Endothelial cell (in vitro differentiated cells): ENCODE measurements at places on chromosomes 13 and 19. TPM values are rescaled to one million over a fixed set of nuclear protein-coding genes. Genes with fewer than 3 reads are reported as not detected.

GRCh38 chr13:89066868-89067466, 1395.8 kb downstream of the SLITRK5 start:
- H3K36me3 ChIP-seq = no peaks in the 10 kb centered on the region
- peak; percentile 56 for DNase-seq
- H3K27ac ChIP-seq = no peak overlapping the region
- H3K4me1 ChIP-seq = no peaks in the 10 kb centered on the region

The SGCG gene
- 0.59 TPM for total RNA-seq

The RSPH6A gene
- total RNA-seq = 0.28 TPM

GRCh38 chr13:90448466-90449037, 898.9 kb upstream of the MIR17HG start:
- H3K4me3 ChIP-seq = no peak overlapping the region
- no peak overlapping the region for H3K27ac ChIP-seq
- no peaks in the 10 kb centered on the region for H3K36me3 ChIP-seq

- no peak for DNase-seq
- peaks cover 10% of the 10 kb centered on the region for H3K4me1 ChIP-seq
- H3K4me3 ChIP-seq = no peak overlapping the region
- H3K27ac ChIP-seq = no peak overlapping the region
- H3K36me3 ChIP-seq = peaks cover 11% of the 10 kb centered on the region
- H3K27me3 ChIP-seq = peaks cover 5% of the 10 kb centered on the region
These were observed 10.1 kb downstream of the FAM98C start for GRCh38 chr19:38412961-38413360.

DNA sequence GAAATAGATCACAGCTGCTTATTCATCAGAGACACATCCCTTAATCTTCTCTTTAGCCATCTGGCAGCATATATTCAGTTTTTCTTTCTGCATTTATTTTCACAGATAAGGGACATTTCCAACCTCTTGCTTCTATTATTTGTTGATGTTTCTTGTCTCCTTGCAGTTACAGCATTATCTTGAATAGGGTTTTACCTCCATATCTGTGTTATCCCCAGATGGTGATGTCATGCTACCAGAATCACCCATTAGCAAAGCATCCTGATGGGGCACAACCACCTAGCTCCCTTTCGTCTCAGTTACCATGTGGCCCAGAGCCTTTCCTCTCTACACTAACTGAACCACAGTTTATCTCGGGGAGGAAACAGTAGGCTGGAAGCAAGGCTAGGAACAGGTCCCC, 483.9 kb downstream of the FOXO1 start:
- H3K4me3 ChIP-seq = no peak overlapping the region
- DNase-seq = no peak
- H3K27me3 ChIP-seq = no peaks in the 10 kb centered on the region
- no peaks in the 10 kb centered on the region for H3K36me3 ChIP-seq
- no peak overlapping the region for H3K27ac ChIP-seq

DNA sequence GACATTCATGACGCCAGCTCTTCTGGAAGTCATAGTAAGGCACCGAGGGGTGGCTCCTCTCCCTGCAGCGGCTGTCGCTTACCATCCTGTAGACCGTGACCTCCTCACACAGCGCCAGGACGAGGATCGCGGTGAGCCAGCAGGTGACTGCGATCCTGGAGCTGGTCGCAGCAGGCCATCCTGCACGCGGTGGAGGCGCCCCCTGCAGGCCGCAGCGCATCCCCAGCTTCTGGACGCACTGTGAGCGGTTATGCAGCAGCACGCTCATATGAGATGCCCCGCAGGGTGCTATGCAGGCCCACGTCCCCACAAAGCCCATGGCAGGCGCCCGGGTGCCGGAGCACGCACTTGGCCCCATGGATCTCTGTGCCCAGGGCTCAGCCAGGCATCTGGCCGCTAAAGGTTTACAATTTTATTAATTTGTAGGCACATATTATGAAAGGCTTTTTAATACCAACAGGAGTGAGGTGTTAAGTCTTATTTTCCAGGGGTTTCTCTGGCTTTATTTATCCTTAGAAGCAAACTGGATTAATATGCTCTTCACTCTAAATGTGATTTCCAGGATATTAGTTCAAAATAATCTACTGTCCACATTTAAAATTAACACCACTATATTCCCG, 35.6 kb upstream of the PSPC1 start:
- H3K36me3 ChIP-seq = peaks cover 15% of the 10 kb centered on the region
- no peak overlapping the region for H3K27ac ChIP-seq
- no peak overlapping the region for H3K4me3 ChIP-seq
- no peaks in the 10 kb centered on the region for H3K4me1 ChIP-seq
- DNase-seq = peak; percentile 89

The TUBB4A gene
- 0.21 TPM for total RNA-seq

The CARM1 gene
- total RNA-seq = 63.2 TPM

DNA sequence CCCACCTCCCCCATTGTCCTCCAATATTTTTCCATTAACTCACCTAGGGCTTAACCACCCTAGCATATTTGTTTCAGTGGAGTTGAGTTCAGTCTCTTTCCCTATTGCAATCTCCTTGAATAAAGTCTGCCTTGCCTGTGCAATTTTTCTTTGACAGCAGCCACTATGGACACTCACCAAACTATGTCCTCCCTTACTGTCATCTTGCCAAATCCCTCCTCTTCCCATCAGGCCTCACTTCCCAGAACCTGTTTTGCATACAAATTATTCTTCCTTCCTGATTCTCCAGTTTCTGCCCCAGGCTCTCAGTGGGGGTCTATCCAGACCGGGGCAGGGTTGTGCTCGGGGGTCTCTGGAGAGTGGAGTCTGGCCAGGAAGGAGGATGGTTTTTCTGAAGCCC, 2.2 kb upstream of the LYPD5 start:
- H3K27me3 ChIP-seq = peaks cover 8% of the 10 kb centered on the region
- H3K4me3 ChIP-seq = no peak overlapping the region
- H3K36me3 ChIP-seq = no peaks in the 10 kb centered on the region
- no peak overlapping the region for H3K27ac ChIP-seq
- no peak for DNase-seq

DNA sequence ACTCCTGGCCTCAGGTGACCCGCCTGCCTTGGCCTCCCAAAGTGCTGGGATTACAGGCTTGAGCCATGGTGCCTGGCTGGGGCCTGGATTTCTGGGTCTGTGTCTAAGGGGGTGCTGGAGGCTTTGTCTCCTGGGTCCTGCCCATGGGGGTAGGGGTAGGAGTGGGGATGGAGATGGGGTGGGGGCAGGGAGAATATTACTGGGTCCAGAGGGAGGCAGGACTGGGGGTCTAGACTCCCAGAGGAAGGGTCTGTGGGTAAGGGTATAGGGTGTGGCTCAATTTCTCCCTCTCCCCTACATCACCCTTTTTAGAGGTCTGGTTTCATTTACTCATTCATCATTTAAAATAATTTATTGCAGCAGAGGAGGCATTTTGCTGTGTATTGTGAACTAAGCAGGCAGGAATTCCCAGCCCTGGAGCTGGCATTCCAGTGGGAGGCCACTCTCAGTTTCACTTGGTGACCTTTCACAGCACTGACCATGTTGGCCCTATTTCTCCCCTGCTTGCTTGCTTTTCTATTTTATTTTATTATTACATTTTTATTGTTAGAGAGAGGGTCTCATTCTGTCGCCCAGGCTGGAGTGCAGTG, 810 bp upstream of the NFKBID start:
- DNase-seq = no peak
- no peak overlapping the region for H3K27ac ChIP-seq
- H3K4me3 ChIP-seq = peak overlapping the region; percentile 79
- no peaks in the 10 kb centered on the region for H3K36me3 ChIP-seq

DNA sequence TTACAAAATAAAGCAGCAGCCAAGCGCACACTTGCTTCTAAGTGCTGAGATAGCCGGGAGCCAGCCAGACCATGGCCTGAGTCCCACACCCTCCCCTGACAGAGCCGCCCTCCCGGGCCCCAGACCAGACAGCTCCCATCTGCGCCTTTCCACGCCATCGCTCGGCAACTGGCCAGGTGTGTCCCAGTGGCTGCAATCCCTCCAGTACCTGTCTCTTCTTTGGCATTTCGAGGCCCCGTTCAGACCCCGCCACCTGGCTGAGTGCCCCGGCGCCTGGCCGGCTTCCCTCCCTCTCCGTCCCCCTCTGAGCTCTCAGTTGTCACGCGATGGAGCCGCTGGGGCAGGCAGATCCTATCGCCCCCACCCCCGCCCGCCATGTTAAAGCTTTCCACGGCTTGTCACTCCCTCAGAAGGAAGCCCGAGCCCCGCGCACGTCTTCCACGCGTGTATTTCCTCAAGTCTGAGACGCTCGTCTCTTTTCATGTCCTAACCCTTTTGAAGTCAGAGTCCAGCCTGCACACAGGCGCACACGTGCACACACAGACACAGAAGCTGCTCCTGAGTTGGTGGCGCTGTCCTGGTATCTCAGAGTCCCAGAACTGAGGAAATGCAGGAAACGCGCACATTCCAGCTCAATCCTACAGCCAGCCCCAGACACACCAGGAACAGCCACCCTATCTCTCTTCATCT, 7.9 kb downstream of the MLLT1 start:
- no peak for DNase-seq
- H3K27me3 ChIP-seq = peaks cover 14% of the 10 kb centered on the region
- peaks cover 42% of the 10 kb centered on the region for H3K4me1 ChIP-seq
- H3K27ac ChIP-seq = peak overlapping the region; percentile 40

The DCT gene
- not detected for total RNA-seq

- H3K4me3 ChIP-seq = no peak overlapping the region
- peaks cover 33% of the 10 kb centered on the region for H3K4me1 ChIP-seq
- H3K36me3 ChIP-seq = no peaks in the 10 kb centered on the region
- H3K27ac ChIP-seq = no peak overlapping the region
These were observed 17.0 kb downstream of the SLC7A1 start for GRCh38 chr13:29578300-29579085.

DNA sequence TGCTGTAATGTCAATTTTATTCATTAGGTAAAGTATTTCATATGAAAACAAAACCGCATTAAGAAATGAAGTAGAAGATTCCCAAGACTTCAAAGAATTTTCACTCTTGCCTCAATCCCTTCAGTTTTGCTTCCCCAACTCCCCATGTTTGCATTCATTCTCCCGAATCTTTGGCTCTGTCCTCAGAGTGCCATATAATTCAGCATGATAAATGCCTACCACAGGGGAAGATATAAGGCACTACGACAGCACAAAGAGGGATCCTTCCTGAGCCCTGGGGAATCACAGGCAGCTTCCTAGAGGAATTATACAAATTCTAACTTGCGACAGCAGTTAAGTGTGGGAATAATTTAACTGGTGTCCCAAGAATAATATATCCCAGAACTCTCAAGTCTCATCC, 68.5 kb downstream of the TSC22D1 start:
- H3K4me3 ChIP-seq = no peak overlapping the region
- no peak for DNase-seq
- H3K27ac ChIP-seq = no peak overlapping the region
- no peaks in the 10 kb centered on the region for H3K36me3 ChIP-seq

DNA sequence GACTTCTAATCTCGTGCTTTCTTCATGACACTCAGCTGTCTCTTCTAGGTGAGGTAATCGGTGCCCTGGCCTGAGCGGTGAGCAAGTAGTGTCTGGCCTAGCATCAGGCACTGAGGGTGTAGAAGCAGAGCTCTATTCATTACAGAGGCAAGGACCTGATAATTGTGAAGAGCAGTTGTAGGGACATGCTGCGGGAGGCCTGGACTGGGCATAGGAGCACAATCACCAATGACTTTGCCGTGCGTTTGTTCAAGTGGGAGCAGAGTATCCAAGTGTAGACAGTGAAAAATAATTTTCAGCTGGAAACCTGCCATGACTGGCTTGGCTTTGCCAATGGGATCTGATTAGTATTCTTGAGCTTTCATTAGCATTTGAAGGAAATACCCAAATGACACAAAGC, 32.1 kb upstream of the DCLK1 start:
- no peak overlapping the region for H3K4me3 ChIP-seq
- H3K27me3 ChIP-seq = peaks cover 1% of the 10 kb centered on the region
- no peak for DNase-seq
- H3K36me3 ChIP-seq = no peaks in the 10 kb centered on the region
- no peaks in the 10 kb centered on the region for H3K4me1 ChIP-seq

The GNG7 gene
- total RNA-seq = 7.7 TPM

DNA sequence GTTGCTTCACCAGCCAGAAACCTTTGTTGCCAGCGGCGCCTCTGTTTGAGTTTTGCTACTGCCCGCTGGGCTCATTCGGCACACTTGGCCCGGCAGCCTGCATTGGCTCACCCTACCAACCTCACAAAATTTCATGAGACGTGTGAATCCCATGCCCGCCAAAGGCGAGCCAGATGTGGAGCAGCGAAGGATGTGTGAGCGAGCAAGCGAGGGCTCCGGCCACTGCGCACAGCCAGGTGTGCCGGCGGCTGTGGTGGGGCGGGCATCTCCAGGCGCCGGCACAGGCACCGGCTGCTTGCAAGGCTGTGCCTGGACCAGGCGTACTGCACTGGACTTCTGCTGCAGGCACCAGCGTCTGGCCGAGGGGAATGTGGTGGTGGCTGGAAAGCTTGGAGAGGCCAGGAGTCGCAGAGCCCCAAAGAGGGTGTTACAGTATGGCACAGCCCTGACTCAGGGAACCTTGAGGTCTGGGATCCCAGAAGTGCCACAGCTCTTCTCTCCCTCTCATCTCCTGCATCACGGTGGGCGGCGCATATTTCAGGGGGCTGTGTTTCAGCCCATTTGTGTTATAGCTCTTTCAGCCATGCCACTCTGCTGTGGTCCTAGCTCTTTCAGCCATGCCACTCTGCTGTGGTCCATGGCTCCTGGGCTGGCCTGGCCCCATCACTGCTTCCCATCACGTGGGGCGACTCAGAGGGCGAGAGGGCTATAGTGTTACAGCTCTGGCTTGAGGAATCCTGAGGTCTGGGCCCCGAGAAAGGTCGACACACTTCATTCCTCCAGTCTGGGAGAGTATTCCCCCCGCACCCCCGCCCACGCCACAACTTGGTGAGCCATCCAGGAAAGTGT, 592.0 kb upstream of the SLITRK5 start:
- DNase-seq = no peak
- H3K27ac ChIP-seq = no peak overlapping the region

DNA sequence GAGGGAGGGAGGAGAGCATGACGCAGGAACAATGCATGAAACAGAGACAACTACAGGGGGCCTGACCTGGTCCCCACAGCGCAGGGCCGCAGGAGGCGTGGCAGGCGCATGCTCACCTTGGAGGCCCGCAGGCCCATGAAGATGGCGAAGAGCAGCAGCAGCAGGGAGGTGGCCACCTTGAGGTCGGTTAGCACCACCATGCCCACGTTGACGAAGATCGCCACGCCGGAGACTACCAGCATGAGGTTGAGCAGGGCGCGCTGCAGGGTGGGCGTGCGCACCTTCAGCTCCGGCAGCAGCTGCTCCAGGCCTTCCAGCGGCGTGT, 17.0 kb downstream of the EMP3 start:
- no peak for DNase-seq
- no peaks in the 10 kb centered on the region for H3K4me1 ChIP-seq
- peaks cover 4% of the 10 kb centered on the region for H3K27me3 ChIP-seq
- no peak overlapping the region for H3K4me3 ChIP-seq

DNA sequence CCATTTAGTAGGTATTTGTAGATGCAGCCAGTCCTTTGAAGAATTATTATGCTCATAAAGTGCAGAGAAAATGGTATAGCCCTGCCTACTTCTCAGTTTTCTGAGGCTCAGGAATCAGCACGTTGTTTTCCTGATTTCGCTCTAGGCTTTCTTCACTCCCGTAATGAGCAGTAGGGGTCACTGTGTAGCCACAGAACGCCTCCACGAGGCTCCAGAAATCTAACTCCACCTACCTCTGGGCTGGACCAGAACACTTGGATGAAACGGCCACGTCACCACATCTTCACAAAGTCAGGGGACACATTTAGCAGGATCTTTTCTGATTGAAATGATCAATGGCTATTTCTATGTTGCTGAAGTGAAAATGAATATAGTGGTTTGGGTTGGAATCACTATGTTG, 49.8 kb upstream of the GTF3A start:
- DNase-seq = peak; percentile 67
- H3K36me3 ChIP-seq = no peaks in the 10 kb centered on the region
- peaks cover 21% of the 10 kb centered on the region for H3K4me1 ChIP-seq
- H3K27me3 ChIP-seq = peaks cover 15% of the 10 kb centered on the region
- no peak overlapping the region for H3K4me3 ChIP-seq
- H3K27ac ChIP-seq = no peak overlapping the region
